Activated CD8-positive, alpha-beta memory T cell treated with anti-CD3 and anti-CD28 coated beads for 1 hour (primary cell): ENCODE measurements at places on chromosomes 11 and 22.

GRCh38 chr11:38788561-38788960, 2190.5 kb upstream of the RAG2 start:
- no peak for DNase-seq

- no peak for DNase-seq
Measured at GRCh38 chr11:45918331-45918941, 759 bp upstream of the PEX16 start.

- no peak for DNase-seq
Measured at GRCh38 chr22:26888887-26889286, 231.5 kb downstream of the MIAT start.

GRCh38 chr22:30422481-30423300, 2.9 kb upstream of the MTFP1 start:
- DNase-seq, result no peak

- DNase-seq, result no peak
Measured at GRCh38 chr11:115452241-115452640, 52.0 kb downstream of the CADM1 start.

DNA sequence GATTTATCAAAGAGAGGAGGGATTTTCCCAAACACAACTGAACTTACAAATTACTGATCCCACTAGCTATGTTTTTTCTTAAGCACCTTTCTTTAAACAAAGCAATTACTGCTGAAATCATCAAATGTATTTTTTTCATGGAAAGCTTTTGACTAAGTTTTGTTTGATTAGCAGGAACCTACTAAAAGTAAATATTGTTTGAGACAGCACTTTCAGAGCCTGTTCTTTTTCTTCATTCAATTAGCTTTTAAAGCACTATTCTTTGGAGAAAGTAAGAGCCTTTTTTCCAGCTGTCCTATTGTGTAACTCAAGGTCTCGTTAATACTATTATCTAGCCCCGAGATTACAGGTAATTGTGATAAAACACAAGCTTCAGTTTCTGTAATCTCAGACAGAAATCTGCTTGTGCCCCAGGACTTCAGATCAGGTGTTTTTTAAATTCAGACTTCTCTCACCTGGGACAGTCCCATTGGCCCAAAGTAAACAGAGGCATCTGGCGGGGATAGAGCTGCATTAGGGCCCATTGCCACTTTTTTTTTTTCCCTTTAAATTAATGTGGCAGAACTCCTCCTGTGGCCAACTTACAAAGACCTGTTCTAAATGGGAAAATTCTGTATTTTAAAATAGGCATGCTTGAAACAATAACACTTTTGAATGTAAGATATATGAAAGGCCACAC, 11.0 kb downstream of the CSTPP1 start:
- DNase-seq, result no peak

- DNase-seq, result no peak
Measured at GRCh38 chr11:128735935-128736605, 42.2 kb downstream of the FLI1 start.

- no peak for DNase-seq
Measured at GRCh38 chr11:65115361-65116082, 2.0 kb downstream of the ZNHIT2 start.

DNA sequence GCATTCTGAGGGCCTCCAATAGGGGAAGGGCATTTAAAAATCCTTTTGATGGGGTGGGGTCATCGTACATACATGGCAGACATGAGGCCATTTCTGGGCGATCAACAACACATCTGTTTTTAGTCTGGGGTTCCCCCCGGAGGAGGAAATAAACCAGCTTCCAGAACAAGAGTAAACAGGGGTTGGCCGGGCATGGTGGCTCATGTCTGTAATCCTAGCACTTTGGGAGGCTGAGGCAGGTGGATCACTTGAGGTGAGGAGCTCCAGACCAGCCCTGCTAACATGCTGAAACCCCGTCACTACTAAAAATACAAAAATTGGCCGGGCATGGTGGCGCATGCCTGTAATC, 12.0 kb downstream of the PRSS23 start:
- no peak for DNase-seq

- no peak for DNase-seq
Measured at GRCh38 chr11:112477581-112478317, 217.1 kb upstream of the PLET1 start.

GRCh38 chr22:35883031-35883620, 145.5 kb downstream of the RBFOX2 start:
- DNase-seq, result no peak

DNA sequence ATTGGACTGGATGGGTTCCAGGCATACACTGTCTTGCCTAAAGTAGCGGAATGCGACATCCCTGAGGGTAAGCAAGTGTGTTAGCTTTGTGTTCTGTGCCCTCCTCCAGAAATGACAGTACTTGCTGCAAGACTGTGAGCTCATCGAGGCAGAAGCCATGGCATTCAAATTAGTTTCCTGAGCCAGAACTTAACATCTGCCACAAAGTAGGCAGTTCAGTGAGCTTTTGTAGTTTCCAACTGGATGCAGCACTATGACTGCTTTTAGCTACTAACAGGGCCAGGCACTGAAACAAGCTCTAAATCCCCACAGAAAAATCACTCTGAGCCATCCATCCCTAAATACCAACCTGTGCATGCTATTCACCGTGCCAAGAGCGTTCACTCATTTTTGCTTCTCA, 1.2 kb upstream of the FAR1 start:
- no peak for DNase-seq

GRCh38 chr11:121555121-121555520, 102.4 kb upstream of the SORL1-AS1 start:
- no peak for DNase-seq

DNA sequence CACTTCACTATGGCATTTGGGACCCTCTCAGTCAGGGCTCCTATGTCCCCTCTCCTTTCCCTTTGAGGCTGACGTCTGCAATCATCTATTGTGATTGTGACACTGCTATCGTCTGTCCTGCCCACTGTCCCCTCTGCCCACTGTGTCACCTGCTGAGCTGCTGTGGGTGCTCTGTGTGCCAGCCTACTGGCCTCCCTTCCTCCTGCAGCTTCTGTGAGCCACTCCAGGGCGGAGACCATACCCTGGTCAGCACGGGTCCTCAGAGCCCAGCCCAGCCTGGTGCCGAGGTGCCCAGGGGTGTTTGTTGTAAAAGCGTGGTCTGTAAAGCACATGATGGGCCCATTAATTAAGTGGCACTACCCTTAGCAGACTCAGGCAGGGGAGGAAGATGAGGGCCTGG, 29.4 kb downstream of the MPPED1 start:
- DNase-seq, result no peak

DNA sequence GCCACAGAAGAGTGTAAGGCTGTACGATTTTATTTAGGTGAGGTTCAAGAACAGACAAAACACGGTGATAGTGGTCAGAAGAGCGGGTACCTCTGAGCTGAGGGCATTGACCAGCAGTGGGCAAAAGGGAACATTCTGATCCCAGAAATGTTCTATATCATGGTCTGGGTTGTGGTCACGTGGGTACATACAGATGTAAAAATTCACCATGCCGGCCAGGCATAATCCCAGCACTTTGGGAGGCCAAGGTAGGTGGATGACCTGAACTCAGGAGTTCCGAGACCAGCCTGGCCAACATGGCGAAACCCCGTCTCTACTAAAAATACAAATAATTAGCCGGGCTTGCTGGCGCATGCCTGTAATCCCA, 31.1 kb upstream of the GCAT start:
- no peak for DNase-seq

DNA sequence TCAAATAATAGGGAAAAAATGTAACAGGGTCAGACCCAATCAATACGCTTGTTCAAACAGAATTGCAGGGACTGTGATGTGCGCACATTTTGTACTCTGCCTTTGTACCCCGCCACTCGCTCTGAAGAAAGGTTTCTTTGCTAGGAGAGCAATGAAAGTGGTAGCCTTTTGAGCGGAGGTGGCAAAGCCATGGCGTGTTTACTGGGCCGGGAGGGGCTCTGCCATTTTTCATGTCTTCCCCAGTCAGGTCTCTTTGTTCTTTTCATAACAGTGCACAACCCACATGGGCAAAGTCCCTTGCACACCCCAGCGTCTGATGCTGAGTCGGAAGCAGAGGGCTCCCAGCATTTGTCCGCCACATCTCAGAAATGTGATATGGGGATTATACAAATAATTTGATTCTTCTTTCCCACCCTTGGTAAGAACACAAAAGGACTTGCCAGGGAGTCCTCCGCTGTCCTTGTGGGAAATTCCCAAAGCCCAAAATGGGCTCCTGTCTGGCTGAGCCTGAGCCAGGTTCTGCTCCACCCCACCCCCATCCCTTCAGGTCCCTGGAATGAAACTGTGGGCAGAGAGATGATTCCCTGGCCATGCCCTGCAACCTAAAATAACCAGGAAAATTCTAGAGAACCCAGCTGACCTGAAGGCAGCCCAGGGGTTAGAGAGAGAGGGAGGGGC, 36.6 kb downstream of the C11orf58 start:
- DNase-seq, result no peak

GRCh38 chr11:131077340-131077739, 161.1 kb upstream of the SNX19 start:
- DNase-seq, result no peak

GRCh38 chr11:121257289-121257688, 35.3 kb upstream of the SC5D start:
- no peak for DNase-seq

GRCh38 chr22:42344361-42344905, 74.0 kb upstream of the TCF20 start:
- no peak for DNase-seq

DNA sequence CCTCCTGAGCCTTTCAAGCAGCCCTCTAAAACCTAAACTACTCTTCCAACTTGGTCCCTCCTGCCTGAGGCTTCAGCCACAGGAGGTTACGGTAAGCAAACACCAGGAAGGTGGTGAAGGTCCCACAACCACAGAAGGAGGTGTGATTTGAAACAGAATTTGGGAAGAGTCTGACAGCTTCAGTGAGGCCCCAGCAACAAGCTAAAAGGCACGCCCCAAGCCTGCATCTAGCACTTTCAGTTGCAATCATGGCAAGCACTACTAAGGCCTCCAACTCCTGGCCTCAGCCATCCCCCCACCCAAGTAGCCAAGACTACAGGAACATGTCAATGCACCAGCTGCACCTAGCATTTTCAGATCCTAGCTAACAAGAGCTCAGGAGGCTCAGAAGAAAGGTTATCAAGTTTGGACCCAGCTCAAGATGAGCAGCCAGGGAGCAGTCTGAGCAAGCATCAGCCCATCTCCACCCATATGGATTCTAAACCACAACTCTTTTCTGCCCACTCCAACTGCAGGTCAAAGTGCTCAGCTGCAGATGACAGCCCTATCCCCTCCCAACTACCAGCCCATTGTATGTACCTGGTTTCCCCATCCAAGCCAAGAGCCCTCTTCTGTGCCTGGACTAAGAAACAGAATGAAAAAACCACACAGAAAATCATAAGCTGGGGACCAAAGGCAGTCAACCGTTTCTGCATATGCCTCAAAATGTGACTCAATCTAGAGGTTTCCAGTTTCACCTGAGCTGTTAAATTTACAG, 10.4 kb upstream of the AHNAK start:
- DNase-seq, result no peak

- DNase-seq, result no peak
Measured at GRCh38 chr11:70159627-70160570, 43.2 kb upstream of the FADD start.

DNA sequence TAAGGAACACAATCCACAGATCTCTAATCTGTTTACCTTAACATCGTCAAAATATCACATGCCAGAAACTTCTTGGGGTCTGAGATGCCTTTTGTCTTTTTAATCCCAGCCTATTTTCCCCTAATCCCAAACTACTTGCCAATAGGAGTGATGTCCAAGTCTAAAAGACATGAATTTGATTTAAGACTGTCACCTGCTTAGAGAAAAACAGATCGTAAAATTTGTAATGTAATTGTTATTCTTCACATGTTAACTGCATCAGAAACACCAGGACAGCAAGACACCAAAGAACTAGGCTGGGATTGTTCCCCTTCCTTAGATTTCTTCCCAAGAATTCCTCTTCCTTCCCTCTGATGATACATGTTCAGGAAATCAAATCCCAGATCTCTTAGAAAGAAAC, 198.1 kb upstream of the ARHGAP20 start:
- no peak for DNase-seq

- no peak for DNase-seq
Measured at GRCh38 chr22:36227396-36227795, 11.9 kb downstream of the APOL2 start.

DNA sequence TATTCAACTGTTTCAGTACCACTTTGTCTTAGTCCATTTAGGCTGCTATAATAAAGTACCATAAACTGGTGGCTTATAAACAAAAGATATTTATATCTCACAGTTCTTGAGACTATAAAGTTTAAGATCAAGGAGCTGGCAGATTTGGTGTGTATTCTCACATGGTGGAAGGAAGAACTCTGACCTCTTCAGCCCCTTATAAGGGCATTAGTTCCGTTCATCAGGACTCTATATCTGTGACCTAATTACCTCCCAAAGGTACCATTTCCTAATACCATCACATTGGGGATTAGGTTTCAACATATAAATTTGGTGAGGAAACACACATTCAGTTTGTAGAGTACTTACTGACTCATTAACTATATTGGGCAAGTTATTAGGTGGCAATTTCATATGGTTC, 10.7 kb upstream of the ARL14EP start:
- DNase-seq, result no peak

GRCh38 chr11:61019037-61019831, 47.8 kb downstream of the CD6 start:
- DNase-seq, result no peak

- no peak for DNase-seq
Measured at GRCh38 chr11:47236482-47236881, 12.1 kb downstream of the ACP2 start.

GRCh38 chr11:75029836-75030631, 41.3 kb downstream of the NEU3 start:
- DNase-seq, result no peak
